ENCODE measurements at places on chromosomes 3 and 15. TPM values are rescaled to one million over a fixed set of nuclear protein-coding genes. Genes with fewer than 3 reads are reported as not detected.
A peak's percentile ranks its signal among the peaks of the same experiment; 100 is the strongest.

- no peak for DNase-seq
Observed at GRCh38 chr15:92584105-92584504, 71.5 kb downstream of the FAM174B start.

DNA sequence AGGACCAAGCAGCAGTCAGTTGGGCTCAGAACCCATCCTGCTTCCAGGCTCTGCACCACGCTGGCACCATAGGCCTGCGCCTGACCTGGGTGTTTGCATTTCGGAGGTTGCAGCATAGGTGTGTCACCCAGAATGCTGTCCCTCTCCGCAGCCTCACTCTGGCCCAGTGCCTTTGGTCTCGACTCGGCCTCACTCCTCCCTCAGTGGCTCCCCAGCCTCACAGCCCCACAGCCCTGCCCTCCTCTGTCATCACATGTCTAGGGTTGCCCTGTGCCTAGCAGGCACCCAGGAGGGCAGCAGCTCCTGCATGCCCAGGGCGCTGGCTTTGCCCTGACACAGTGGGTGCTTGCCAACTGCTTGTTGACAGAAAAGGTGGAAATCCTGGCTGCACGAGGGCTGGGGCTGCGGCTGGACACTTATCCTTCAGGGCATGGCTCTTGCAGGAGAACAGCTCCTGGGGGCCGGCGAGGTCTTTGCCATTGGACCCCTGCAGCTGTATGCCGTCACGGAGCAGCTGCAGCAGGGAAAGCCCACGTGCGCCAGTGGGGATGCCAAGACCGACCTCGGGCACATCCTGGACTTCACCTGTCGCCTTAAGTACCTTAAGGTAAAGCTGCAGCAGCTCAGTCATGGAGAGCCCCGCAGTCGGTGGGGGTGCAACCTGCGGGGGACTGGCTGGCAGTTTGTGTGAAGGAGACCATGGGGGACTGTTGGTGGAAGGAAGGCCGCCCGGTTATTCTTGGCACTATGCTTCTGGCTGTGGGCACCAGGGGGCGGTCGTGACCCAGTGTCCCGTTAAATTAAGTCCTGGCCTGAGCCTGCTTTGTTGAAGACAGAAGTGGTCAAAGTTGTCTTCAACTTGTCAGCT, 16.2 kb downstream of the NISCH start:
- peak; percentile 49 for DNase-seq

LRRN1 gene
- total RNA-seq, result 4.3 TPM

RPN1 gene
- 240 TPM for total RNA-seq

NPTN gene
- total RNA-seq, result 104 TPM

GRCh38 chr15:78301828-78302227, 2.4 kb upstream of the SKIC8 start:
- DNase-seq, result no peak

- no peak for DNase-seq
Observed at GRCh38 chr3:4794331-4794730, 184.9 kb upstream of the BHLHE40 start.

- no peak for DNase-seq
Observed at GRCh38 chr3:10745392-10745791, 70.6 kb upstream of the SLC6A11 start.

FEM1B gene
- total RNA-seq, result 82.7 TPM

DNA sequence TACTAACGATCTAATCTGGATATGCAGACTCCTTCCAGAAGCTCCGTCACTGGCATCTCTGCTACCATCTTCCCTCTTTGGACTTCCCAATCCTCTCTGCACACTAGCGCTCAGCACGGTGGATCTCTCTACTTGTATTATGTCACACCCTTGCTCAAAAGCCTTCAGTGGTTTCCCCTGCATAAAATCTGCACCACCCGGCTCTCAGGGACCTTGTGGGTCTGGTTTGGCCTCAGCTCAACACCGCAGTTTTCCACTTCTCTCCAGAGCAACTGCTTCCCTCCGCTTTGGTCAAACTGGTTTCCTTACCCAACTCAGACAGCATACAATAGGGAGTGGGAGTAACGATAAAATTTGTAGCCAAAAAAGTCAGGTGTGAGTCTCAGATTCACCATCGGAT, 30.7 kb upstream of the HES1 start:
- DNase-seq, result no peak

ADGRG7 gene
- not detected for total RNA-seq

DNA sequence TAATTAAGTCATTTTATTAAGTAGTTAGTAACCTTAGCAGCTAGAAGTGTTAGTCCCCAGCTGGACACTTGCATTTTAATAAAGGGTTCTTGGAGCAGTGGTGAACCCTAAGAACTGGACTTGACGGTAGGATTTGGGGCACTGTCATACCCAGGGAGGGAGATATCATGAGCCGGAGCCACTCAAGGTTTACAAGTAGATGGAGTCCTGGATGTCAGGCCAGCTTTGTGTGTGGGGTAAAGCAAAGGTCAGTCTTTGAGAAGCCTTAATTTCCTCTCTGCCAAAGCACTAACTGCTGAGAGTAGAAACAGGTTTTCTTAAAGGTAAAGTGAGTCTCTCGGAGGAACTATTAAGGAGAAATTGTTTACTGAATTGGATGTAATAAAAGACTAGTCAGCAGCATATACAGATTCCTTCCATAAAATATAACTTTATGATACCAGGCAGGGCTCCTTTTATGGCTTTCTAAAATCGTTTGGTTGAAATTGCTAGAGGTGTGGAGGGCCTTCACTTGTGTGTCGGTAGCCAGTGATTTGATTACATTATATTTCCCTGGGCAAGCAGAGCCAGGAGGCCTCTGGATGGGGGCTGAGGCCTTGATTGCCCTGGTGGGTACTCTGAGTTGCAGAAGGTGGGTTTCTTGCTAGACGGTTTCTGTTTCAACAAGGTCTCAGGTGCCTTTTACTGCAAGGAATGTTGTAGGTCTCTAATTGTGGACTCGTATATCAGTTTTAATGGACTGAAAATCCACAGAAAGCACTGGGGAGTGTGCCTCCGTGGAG, 23.1 kb downstream of the SQOR start:
- no peak for DNase-seq

RBPMS2 gene
- total RNA-seq, result 1.9 TPM

DNA sequence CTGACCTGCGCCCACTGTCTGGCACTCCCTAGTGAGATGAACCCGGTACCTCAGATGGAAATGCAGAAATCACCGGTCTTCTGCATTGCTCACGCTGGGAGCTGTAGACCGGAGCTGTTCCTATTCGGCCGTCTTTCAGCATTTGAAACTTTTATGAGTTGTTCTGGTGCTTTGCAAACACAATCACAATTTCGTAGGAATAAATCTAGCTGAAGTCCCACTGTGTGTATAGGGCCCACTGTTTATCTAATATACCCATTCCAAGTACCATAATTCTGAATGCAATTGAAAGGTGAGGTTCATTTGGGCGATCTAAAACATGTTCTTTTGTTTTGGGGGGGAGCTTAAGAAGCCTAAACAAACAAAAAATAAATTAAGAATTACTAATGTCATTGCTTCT, 572.1 kb downstream of the FGF12 start:
- DNase-seq, result no peak

DNA sequence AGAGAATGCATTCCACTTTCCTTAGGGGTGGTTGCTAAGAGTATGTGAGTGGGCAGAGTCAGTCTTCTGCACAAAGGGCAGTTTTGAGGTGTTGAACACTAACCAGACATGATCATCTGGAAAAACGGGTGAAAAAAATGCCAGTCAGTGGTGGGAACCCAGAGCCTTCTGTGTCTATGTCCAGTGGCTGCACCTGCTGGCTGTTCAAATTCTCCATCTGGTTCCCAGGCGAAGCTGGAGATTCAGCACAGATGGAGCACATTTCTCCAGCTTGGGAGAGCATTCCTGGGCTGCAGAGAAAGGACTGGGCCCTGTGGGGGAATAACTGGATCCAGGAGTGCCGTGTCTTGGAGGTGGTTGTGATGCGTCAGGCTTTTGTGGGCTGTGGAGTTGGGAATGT, 74.1 kb downstream of the TRAK1 start:
- no peak for DNase-seq

GRCh38 chr3:61333192-61333961, 82.1 kb upstream of the FHIT start:
- no peak for DNase-seq

- DNase-seq, result no peak
Observed at GRCh38 chr3:148906667-148907066, 41.6 kb downstream of the CPA3 start.

DNA sequence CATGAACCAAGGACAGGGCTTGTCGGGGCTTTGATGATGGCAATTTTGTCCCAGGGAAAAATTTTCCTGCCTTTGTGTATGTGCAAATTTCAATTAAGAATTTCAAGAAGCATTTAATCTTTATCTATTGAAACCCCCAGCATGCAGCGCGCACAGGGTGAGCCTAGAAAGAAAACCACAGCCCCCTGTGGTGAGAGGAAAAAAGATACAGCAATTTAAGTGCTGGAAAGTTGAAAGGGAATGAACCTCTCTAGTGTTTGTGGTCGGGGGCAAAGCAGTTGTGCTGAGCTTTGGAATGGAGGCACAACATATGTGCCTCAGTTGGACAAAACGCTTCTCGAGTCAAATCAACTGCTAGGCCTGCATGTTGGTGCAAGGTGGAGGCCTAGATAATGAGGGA, 111.8 kb upstream of the C15orf61 start:
- DNase-seq, result no peak

DNA sequence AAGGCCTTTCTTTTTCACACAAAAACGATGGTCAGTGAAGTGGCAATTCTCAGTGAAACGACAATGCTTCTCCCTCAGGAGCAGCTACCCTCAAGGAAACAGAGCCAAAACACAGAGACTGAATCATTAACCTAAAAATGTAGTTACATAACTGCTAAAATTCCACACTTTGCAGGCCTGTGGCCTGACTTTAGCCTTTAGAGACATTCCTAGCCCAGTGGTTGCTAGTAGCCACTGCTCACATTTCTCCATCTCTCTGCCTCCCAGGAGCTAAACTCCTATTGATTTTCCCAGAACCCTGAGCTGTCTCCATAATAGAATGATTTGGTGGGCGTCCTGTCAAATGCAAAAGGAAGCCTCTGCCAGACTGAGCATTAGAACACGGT, 630.1 kb upstream of the KCNMB2 start:
- no peak for DNase-seq

DNA sequence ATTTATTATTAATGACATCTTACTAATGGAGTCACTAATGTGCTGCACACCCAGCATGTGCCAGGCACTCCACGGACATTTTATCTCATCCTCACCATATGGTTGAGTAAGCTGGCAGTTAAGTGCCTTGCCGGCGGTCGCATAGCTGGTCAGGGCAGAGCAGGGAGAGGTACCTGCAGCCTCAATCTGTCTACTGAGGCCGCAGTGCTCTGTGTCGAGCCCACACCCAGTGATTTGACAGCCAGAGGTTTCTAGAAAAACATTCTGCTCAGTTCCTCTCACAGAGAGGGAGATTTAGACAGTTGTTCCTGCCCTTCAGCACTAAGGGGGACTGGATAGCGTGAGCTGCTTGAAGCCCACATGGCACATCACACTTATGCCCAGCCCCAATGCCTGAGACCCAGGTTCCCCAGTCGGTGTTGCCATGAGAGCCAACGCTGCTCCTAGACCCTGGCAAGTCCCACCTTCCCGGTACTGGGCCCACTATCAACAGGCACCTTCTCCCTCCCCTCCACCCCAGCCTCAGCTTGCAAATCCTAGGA, 2.6 kb downstream of the LIPC start:
- no peak for DNase-seq

DNA sequence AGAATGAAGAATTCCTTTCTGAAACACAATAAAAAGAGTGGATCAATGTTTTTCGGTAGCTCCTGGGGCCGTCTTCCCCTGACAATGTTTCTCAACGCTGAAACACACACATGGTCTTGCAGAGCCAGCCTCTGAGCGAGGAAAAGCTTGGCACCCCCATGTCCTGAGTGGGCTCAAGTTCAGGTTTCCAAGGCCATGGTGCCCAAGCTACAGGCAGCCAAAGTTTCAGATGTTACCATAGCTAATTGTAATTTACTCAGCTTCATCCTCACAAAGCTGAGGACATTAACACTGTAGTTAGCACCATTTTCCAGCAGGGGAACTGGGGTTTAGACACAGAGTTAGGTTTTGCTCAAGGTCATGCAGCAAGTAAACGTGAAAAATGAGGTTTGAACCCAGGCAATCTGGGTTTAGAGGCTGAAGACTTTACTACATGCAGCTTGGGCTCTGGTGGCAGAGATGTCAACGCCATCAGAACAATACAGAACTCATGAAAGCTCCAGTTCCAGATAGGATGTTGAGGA, 199.1 kb downstream of the TJP1 start:
- no peak for DNase-seq

- DNase-seq, result no peak
Observed at GRCh38 chr15:83065431-83065830, 1.6 kb downstream of the BTBD1 start.

DNA sequence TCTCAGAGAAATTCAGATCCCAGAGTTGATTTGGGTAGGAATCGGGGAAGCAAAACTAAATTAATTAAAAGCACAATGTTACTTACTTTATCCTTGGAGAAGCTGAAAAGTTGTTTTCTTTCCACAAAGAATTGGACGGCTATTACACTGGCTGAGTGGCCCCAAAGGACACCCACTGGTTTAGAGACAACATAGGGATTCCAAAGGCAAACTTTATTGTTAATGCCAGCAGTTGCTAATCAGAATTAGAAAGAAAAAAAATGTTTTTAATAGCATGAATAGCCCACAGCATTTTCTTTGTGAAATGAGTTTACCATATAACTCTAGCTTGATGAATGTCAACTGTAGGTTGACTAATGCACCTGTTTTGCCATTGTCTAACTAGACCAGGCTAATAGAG, 51.7 kb downstream of the WDR49 start:
- DNase-seq, result no peak

PLOD2 gene
- total RNA-seq, result 33.2 TPM

RSRC1 gene
- total RNA-seq, result 101 TPM

GRK7 gene
- 0.15 TPM for total RNA-seq

PIGZ gene
- total RNA-seq, result 10.5 TPM

DNA sequence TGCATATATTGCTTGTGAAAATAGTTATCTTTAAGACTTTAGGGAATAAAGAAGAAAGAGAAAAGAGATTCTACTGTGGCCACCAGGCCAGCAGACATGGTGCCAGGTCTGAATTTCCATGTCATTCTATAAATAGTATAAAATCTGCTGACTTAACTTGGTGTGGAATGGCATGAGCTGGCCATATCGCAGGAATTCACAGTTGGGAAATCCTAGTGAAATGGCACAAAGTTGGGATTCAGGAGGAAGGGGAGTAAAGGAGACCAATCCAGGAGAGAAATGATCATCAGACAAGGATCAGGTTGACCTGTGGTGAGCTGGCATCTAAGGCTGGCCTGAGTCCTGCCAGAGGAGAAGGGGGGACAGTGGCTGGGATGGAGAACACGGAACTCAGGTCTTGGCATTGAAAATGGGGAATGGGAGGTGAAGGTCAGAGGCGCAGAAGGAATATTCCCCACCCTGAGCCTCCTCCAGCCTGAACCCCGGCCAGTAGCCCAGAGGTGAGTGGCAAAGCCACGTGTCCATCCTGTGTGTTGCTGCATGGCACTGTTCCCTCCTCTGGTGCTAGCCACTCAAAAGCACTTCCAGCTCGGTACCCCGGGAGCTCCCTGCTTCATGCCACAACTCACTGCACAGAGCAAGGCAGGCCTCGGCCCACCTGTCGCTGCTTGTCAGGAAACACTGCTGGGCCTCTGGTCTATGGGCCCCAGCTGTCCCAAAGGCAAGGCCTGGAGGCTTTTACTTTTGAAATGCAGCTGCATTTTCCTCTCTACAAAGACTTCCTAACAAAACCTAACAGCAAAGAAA, 51.4 kb downstream of the SSUH2 start:
- DNase-seq, result no peak

- DNase-seq, result no peak
Observed at GRCh38 chr15:69518806-69519205, 66.2 kb downstream of the RPLP1 start.
